ENCODE measurements at places on chromosomes 4 and X.

DNA sequence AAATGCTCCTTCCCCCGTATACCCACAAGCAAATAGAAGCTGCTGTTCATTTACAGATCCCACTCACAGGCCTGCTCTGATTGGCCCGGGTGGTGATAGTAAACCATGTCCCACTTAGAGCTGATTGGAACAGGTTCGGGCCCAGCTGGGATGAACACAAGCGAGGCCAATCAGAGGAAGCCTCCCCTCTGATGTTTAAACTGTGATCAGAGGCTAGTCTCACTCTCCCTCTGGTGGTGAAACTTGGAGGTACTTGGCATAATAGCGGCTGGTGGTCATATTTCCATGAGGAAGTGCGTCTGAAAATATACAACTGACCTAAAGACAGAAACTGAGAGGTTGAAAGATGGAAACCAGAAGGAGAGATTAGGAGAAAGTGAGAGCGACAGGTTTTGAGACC, 51.5 kb upstream of the TRPC3 start:
- DNase-seq, result no peak

DNA sequence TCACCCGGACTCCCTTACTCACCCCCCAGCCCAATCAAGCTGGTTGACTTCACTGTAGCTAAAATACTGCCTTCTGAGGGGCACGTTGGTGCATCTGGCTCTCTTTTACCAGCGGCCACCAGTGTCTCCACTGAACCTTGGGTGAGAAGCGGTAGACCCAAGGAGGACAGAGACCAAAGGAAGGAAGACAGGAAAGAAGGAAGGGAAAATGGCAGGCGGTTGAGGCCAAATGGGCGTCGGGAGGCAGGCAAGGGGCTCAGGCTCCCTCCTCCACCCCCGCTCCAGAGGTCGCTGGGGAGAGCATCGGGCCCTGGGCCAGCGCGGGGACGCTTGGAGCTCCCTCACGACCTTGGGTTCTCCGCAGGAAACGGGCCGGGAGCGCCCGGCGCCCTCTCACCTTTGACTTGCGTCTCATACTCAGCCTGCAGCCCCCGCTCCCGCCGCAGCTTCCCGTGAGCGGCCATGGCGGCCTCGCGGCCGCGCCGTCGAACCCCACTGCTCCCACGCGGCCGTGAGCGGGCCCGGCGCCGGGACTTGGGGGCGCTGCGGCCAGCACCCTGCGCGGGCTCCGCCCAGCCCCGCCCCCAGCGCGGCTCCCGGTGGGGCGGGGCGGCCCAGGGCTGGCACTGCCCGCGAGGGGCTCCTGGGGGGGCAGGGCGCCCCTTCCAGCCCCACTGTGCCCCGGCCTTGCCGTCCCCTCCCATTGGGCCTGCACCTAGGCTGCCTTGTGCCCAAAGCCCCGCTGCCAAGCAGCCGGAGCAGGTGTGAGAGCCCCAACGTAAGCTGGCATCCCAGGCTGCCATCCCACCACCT, at the start of gene ARHGAP4:
Gene ARHGAP4, minus strand, starts transcription at position 526 of the 813 bp plus-strand sequence. Its CDS starts 62 bp downstream, at position 464.
- no peak for DNase-seq

DNA sequence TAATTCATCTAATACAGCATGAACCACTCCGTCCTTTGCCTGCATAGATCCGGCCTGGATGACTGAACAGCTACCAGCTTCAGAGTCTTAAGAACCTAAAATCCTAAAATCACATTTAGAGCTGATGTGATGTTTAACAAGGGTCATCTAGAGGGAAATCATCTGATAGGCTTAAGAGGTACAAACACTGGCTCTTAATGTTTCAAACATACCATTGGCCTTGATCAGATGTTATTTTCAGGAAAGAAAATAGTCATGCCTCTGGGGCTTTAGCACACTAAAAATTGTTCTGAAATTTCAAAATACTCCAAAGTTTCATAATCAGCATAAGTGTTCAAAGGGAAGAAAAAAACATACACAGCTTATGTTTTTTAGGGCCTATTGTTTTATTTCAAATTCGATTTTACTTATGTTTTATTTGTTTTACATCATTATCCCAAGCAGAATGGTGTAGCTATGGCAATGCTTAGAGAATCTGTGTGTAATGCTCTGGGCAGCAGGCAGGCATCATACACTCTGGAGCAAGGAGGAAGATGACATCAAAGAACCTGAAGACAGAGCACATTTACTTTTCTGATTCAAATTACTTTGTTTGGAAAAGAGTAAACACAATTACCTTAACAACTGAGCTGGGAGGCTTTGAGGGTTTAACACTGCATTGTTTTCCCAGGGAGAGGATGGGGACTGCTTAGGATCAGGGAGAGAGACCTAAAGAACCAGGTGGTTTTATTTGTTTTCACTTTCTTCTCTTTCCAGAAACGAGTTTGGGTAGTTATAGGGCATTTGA, 25.3 kb upstream of the LEF1 start:
- no peak for DNase-seq

DNA sequence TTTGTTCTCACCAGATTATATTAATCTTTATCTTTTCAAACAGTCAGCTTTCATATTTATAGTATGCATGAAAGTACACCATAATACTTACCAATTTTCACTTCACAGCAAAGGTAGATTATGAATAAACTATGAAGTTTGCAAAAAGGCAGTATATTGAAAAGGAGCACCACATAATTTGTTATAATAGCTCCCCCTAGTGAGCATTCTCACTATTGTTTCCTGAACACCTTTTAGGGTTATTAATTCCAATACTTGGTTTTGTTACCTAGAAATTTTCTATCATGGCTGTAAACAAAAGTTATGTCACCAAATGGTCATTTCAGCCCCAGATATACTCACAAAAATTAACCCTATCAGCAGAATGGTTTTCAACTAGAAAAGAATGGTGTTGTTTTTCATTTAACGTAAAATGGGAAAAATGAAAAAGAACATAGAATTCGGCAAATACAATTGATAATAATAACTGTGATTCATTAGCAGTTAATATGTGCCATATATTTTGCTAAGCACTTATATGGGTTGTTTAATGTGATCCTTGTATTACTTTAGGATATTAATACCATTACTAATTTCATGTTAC, 30.2 kb upstream of the NKX6-1 start:
- DNase-seq, result no peak

GRCh38 chr4:80094191-80094590, 21.2 kb upstream of the ANTXR2 start:
- no peak for DNase-seq

DNA sequence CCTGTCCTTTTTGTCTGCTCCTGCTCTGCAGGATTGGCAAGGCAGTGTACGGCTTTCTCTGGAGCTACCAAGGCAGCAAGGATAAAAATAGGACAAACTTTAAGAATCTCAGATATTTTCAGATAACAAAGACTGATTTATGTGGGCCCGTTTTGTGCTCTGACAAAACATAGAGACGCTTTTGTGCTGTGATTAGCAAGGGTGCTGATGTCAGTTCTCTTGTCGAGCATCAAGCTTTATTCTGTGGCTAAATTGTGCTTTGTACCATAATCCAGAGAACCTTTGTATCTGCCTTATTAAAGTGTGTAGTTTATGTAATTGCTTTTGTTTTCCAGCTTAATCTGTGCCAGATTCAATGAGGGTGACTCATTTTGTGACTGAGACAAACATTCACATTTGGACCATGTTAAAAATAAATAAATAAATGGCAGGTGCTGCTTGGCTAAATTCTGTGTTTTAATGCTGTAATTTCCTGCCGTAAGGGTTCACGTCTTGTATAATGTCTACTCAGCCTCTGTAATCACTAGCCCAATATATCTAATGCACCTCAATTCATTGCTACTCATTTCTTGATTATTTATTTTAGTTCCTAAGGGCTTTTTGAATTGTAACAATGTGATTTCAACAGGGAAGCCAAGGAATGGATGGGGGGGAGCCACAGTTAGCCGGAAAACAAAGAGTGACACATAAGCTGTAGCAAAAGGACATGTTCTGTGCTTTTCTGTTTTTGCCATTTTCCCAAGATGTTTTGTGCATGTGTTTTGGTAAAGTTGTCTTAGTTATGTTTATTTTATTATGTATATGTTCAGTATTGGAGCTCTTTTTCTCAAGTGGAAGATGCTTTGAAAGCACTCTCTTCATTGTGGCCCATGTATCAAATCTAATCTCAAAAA, 75.1 kb downstream of the GAB1 start:
- no peak for DNase-seq

GRCh38 chr4:75660491-75660890, 12.7 kb downstream of the G3BP2 start:
- DNase-seq, result no peak

DNA sequence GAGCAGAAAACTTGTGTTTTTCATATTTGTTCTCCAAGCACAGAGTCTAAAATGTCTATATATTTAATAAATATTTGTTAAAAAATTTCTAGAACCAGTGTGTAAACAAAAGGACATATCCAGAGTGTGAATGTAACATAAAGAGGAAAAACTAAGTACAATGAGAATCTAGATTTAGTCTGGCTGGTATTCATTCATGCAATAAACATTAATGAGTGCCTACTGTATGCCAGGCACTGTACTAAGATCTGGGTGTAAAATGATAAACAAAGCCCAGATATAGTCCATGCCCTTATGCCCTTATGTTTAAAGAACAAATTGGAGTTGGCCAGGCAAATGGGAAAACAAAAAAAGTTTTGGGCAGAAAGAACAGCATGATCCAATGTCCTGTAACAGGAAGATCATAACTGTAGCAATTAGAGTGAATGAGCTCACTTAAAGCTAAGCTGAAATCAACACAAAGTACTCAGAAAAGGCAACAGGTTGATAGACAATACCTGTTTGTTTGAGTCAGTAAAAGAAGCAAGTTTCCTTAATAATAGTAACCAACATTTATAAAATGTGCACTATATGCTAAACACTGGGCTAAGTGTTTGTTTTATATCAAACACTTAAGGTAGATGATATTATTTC, 1.3 kb upstream of the TMLHE start:
- DNase-seq, result no peak

GRCh38 chr4:1446502-1447386, 40.5 kb upstream of the NKX1-1 start:
- DNase-seq, result no peak

DNA sequence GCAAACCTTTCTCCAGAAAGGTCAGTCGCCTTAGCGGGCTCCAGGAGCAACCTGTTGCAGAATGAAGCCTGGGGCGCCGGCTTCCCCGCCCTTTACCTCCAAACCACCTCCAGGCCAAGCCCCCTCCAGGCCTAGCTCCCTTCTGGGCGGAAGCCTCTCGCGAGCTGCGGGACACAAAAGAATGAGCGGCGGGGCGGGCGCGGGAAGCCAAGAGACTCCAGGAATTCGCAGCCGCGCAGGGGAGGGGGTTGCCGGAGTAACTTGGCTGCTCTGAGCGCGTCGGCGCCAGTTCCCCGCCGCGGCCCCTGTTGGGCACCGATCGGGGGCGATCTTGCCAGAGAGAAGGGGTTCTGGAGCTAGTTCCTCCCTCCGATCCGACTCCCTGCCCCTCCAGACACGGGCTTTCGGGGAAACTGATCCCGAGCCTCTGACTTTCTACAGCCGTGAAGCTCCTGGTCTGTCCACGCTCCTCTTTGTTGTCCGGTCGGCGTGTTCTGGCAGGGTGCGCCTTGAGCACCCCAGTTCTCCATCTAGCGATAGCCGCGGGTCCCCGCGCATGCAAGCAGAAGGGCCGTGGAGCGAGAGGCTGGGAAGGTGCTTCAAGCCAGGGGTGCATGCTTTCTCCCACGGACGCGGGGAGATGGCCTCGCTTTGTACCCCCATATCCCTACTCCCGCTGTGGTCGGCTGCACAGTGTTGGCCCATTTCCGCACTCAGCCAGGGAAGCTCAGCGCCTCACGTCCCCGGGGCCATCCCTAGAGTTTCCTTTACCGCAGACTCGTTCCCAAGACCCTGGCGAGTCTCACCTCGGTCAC, 1.2 kb downstream of the PROM1 start:
- peak; percentile 11 for DNase-seq

DNA sequence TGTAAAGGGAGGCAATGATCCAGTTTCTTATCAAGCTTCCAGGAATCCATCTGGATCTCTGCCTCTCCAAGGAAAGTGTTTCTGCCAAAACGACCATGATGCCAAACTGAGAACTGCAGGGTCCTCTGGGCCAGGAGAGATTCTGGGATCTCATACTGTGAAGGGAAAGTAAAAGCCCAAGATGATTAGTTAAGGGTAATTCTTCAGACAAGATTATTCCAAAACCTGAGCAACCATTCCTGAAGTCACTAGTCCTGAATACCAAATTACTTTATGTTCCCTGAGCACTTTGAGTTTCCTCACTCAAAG, 42.0 kb downstream of the SRPX2 start:
- DNase-seq, result no peak

GRCh38 chr4:105670684-105671083, 37.8 kb downstream of the INTS12 start:
- no peak for DNase-seq

DNA sequence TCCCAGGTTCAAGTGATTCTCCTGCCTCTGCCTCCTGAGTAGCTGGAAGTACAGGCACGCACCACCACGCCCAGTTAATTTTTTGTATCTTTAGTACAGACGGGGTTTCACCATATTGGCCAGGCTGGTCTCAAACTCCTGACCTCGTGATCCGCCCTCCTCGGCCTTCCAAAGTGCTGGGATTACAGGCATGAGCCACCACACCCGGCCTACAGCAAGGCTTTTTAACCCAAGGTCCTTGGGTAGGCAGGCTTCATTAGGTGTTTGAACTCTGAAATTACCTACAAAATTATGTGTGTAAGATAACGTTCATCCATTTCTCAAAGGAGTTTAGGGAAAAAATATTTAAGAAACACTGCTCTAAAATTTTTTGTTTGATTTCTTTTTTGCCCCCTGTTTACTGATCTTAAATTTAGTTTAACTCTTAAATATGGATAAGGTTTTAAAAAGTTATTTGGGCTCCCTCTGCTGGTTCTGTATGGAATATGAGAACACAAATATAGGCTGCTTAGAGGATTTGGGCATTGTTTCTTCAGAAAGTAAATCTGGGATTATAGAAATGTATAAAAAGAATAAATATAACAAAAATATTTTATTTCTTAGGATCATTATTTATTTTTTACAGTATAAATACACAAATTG, 92.8 kb downstream of the CBR4 start:
- no peak for DNase-seq

DNA sequence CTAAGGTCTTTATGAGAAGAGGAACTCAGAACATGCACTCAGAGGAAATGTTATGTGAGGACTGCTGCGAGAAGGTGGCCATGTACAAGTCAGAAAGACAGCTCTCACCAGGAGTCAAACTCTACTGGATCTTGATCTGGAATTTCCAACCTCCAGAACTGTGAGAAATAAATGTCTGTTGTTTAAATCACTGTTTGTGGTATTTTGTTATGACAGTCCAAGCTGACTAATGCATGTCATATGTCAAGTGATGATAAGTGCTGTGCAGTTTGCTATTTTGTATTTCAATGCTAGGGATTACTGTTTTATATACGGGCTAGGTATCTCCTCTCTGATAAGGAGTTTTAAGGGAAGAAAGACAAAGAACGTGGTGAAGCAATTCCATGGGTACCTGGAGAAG, 162.3 kb downstream of the CPEB2 start:
- no peak for DNase-seq

DNA sequence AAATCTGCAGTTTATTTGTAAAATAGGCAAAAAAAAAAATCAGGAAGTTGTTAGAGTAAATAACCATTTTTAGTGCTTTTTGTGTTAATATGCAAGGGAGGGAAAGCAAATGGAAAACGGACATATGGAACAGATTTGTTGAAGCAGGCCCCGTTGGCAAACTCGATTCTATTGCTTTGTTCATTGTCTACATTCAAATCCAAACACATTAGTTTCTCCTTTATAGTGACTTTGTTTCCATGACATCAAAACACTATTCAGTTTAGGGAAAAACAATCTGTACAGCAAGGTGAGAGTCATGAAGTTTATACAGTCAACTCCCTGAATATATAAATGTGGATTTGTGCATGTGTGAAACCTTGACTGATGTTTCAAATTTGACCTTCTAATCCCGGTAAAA, 142.2 kb downstream of the FAM47A start:
- no peak for DNase-seq

- DNase-seq, result no peak
Observed at GRCh38 chr4:155114790-155115189, 93.6 kb upstream of the NPY2R start.
